Right atrium auricular region (tissue), 2 donors: ENCODE measurements at places on chromosomes 1 and 21.
A peak's percentile ranks its signal among the peaks of the same experiment; 100 is the strongest.

DNA sequence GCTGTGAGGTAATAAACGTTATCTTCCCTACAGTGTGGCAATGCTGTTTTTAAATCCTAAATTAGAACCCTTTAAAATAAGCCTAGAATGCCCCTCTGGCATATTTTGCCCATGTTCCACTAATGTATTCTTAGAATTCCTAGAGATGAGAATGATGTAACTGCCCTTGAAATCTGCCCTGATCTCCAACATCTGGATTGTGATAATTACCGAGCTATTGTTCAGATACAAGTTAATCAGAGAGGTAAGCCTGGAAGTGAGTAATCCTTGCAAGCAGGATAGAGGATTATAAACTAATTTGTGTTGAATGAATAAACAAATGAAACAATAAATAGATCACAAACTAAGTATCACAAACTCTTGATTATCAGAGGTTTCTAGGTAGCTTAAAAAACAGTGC is 107.8 kb upstream of the DMRTA2 start:
- no peak for DNase-seq
- no peaks in the 10 kb centered on the region for H3K4me1 ChIP-seq
- H3K4me3 ChIP-seq: no peak overlapping the region
- H3K27me3 ChIP-seq: no peaks in the 10 kb centered on the region
- H3K36me3 ChIP-seq: no peaks in the 10 kb centered on the region

GRCh38 chr1:168470901-168471431 is 72.8 kb downstream of the XCL2 start:
- H3K27me3 ChIP-seq: no peaks in the 10 kb centered on the region
- H3K27ac ChIP-seq: no peak overlapping the region
- no peak for DNase-seq
- no peaks in the 10 kb centered on the region for H3K36me3 ChIP-seq

DNA sequence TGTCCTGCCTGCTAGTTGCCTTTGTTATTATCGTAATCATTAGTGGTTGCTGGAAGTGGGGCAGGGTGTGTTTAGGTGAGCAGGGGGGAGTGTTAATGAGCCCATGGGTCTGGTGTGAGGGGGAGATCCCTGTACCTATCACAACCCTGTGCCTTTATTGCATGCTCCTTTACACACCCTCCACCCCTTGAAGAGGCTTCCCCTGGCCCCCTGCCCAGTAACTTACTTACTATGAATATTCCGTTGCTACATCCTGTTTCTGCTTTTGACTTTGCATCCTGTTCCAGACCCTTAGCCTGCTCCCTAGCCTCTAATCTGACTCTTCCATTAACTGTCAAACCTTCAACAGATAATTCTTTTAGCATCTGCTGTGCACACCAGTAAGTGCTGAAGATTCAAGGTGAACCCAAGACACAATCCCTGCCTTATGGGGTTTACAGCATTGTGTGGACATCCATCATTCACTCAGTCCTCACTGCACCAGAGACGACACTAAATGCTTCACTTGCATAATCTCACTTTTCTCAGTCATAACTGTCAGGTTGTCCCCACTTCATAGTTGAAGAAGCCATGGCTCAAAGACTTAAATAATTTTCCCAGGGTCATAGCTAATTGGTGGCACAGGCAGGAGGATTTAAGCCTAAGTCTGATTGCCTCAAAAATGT is 47.9 kb downstream of the CDC7 start:
- no peaks in the 10 kb centered on the region for H3K27me3 ChIP-seq
- no peak overlapping the region for H3K4me3 ChIP-seq
- H3K36me3 ChIP-seq: no peaks in the 10 kb centered on the region
- no peak for DNase-seq

DNA sequence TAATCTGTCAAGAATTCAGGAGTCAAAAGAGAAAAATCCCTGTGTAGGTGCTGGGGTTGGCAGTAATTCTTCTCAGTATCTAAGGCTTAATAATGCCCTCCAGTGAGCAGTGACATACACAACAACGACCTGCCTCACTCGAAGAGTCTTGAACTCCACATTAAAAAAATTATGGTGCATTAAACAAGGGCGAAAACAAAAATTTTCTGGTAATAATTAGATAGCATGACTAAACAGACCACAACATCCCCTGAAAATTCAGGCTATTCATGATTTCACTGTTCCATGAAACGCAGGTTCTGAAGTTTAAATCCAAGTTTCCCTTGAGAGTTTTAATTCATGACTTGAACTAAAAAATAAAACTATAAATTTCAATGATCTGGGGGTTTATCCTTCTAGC is 5.1 kb downstream of the SRSF4 start:
- H3K27ac ChIP-seq: peak overlapping the region; percentile 11
- H3K27me3 ChIP-seq: no peaks in the 10 kb centered on the region
- no peak for DNase-seq
- no peaks in the 10 kb centered on the region for H3K4me1 ChIP-seq
- no peak overlapping the region for H3K4me3 ChIP-seq

DNA sequence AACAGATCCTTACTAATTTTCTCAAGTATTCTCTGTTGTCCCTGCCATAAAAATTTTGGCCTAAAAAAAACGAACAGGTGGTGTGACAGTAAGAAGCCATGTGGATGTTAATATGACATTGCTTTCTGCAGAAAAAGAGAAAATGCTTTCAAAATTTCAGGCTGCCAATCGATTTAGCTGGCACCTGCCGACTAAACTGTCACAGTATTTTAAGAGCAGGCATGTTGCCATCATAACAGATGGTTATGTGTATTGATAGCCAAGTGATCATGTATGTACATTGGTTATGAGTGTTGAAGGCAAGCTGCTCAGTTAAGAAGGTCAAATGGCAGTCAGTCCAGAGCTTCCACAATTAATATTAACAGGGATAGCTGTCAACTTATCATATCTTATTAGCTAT is 1017.0 kb downstream of the MRPL39 start:
- H3K27me3 ChIP-seq: no peaks in the 10 kb centered on the region
- no peaks in the 10 kb centered on the region for H3K4me1 ChIP-seq
- no peak overlapping the region for H3K4me3 ChIP-seq
- H3K36me3 ChIP-seq: no peaks in the 10 kb centered on the region
- H3K27ac ChIP-seq: no peak overlapping the region

- H3K36me3 ChIP-seq: no peaks in the 10 kb centered on the region
- DNase-seq: peak; percentile 90
- H3K4me1 ChIP-seq: no peaks in the 10 kb centered on the region
- H3K4me3 ChIP-seq: no peak overlapping the region
These were observed 46.8 kb upstream of the A3GALT2 start for GRCh38 chr1:33367485-33368405.

- no peaks in the 10 kb centered on the region for H3K27me3 ChIP-seq
- no peak overlapping the region for H3K27ac ChIP-seq
- no peak overlapping the region for H3K4me3 ChIP-seq
- no peaks in the 10 kb centered on the region for H3K36me3 ChIP-seq
These were observed 11.7 kb downstream of the RIMKLA start for GRCh38 chr1:42392255-42392654.

DNA sequence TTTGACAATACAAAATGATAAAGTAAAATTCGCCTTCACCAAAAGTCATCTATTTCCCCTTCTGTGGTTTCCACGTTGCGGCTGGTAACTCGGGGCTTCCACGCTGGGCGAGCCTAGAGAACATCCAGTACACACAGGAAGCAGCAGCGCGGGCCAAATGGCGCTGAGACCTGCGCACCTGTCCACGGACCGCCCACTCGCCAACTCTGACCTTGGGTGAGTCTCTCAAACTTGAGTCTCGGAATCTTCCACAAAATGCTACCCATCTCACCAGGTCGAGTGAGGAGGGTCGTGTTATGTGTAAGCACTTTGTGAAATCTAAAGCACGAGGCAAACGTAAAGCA is 820 bp upstream of the TTF2 start:
- peak overlapping the region; percentile 68 for H3K27ac ChIP-seq
- no peaks in the 10 kb centered on the region for H3K27me3 ChIP-seq
- H3K4me1 ChIP-seq: no peaks in the 10 kb centered on the region
- H3K36me3 ChIP-seq: no peaks in the 10 kb centered on the region
- DNase-seq: no peak

- H3K4me1 ChIP-seq: no peaks in the 10 kb centered on the region
- H3K27ac ChIP-seq: no peak overlapping the region
- no peak overlapping the region for H3K4me3 ChIP-seq
- no peaks in the 10 kb centered on the region for H3K27me3 ChIP-seq
- DNase-seq: no peak
- no peaks in the 10 kb centered on the region for H3K36me3 ChIP-seq
These were observed 84.1 kb upstream of the RRP15 start for GRCh38 chr1:218200979-218201378.

GRCh38 chr21:16280686-16281091 is 550.9 kb downstream of the USP25 start:
- no peak overlapping the region for H3K4me3 ChIP-seq
- no peaks in the 10 kb centered on the region for H3K36me3 ChIP-seq
- H3K27me3 ChIP-seq: no peaks in the 10 kb centered on the region
- peaks cover 20% of the 10 kb centered on the region for H3K4me1 ChIP-seq

GRCh38 chr1:46466477-46467182 is 23.0 kb upstream of the DMBX1 start:
- no peak for DNase-seq
- H3K27me3 ChIP-seq: no peaks in the 10 kb centered on the region
- H3K4me3 ChIP-seq: peak overlapping the region; percentile 45
- no peak overlapping the region for H3K27ac ChIP-seq
- H3K4me1 ChIP-seq: no peaks in the 10 kb centered on the region

GRCh38 chr21:41367301-41367944 is 5.6 kb downstream of the MX2 start:
- DNase-seq: no peak
- no peaks in the 10 kb centered on the region for H3K27me3 ChIP-seq
- H3K27ac ChIP-seq: peak overlapping the region; percentile 26
- H3K4me1 ChIP-seq: peaks cover 57% of the 10 kb centered on the region
- no peak overlapping the region for H3K4me3 ChIP-seq
- H3K36me3 ChIP-seq: no peaks in the 10 kb centered on the region

- no peak for DNase-seq
- H3K4me1 ChIP-seq: no peaks in the 10 kb centered on the region
- no peaks in the 10 kb centered on the region for H3K27me3 ChIP-seq
- no peak overlapping the region for H3K4me3 ChIP-seq
These were observed 82.5 kb downstream of the OSBPL9 start for GRCh38 chr1:51699391-51699790.

GRCh38 chr1:8537991-8538390 is 220.1 kb downstream of the SLC45A1 start:
- H3K4me1 ChIP-seq: peaks cover 8% of the 10 kb centered on the region
- no peak for DNase-seq
- H3K36me3 ChIP-seq: no peaks in the 10 kb centered on the region

DNA sequence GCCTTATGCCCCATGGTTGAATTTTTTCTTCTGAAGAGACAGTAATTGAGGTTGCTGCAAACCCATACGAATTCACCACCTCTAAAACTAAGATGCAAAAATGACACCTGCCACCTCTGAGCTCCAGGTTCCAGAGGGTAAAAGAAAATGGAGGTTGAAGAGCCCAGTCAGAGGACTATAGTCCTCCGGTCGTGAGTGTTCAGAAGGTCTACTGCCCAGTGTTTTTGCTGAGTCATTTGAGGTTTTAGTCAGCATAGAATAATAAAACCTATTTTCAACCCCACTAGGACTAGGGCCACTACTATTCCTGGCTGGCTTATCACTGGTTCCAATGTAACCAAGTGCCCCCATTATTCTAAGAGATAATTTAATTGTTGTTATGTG is 12.9 kb upstream of the SLAMF7 start:
- H3K27me3 ChIP-seq: no peaks in the 10 kb centered on the region
- H3K27ac ChIP-seq: no peak overlapping the region
- H3K4me1 ChIP-seq: peaks cover 7% of the 10 kb centered on the region
- no peak overlapping the region for H3K4me3 ChIP-seq

GRCh38 chr1:99705385-99705784 is 59.5 kb downstream of the PALMD start:
- peak overlapping the region; percentile 14 for H3K27ac ChIP-seq
- no peaks in the 10 kb centered on the region for H3K4me1 ChIP-seq
- DNase-seq: no peak
- H3K36me3 ChIP-seq: peaks cover 5% of the 10 kb centered on the region
- no peak overlapping the region for H3K4me3 ChIP-seq
